ENCODE measurements at places on chromosomes 2 and 18.

DNA sequence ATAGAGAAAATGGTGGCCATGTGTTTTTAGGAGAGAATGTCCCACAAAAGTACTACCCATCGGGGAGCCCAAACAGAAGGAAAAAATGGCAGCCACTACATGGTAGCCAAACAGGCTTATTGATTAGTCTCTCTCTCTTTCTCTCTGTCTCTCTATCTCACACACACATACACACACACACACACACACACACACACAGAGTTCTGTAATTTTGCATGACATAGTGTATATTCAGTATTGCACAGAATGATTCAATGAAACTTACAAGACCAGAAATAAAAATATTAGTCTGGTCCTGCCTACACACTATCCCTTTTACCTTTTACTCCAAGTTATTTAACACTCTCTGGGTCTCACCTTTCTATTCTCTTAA lies 124.8 kb upstream of the SLC39A10 start:
- DNase-seq = no peak

DNA sequence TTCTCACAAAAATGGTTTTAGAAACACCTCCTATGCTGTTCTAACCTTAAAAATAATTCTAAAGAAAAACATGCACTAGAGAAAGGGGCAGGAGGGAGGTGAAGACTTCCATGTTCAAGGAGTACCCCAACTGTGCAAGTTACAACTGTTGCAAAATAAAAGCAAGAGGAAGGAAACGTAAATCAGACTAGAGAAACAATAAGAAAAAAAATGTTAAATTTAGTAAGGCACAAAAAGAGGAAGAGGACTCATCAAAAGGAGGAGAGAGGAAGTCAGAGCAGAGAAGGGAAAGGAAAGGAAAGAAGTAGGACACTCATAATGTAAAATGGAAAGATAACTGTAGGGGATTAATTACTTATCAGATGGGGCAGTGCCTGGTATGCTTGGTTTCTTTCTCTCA lies 34.1 kb downstream of the RAPH1 start:
- no peak for DNase-seq

- DNase-seq = peak; percentile 34
Measured at GRCh38 chr2:227853765-227854271, 17.6 kb upstream of the DAW1 start.

GRCh38 chr18:56738184-56738583 lies 87.0 kb downstream of the WDR7 start:
- no peak for DNase-seq

DNA sequence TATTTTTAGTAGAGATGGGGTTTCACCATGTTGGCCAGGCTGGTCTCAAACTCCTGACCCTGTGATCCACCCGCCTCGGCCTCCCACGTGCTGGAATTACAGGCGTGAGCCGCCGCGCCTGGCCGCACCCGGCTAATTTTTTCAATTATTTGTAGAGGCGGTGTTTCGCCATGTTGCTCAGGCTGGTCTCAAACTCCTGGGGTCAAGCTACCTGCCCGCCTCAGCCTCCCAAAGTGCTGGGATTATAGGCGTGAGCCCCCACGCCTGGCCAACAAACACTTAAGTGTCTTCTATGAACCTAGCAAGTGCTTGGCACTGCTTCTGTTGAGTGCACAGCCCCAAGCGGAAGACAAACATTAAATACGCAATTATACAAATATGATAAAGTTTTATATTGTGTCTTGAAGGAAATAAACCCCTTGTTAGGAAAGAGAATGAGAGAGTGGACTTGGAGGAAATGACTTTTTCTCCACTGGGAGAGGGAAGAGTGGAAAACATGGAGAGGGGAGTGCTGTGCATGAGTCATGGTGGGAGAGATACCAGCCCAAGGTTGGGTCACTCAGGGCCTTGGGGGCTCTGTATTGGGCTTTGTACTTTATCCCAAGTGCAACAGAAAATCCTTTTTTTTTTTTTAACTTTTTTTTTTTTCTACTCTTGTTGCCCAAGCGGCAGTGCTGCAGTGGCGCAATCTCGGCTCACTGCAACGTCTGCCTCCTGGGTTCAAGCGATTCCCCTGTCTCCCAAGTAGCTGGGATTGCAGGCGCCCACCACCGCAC lies 41.4 kb upstream of the ACTR2 start:
- DNase-seq = no peak

GRCh38 chr18:25435149-25435782 lies 83.3 kb upstream of the ZNF521 start:
- DNase-seq = no peak

DNA sequence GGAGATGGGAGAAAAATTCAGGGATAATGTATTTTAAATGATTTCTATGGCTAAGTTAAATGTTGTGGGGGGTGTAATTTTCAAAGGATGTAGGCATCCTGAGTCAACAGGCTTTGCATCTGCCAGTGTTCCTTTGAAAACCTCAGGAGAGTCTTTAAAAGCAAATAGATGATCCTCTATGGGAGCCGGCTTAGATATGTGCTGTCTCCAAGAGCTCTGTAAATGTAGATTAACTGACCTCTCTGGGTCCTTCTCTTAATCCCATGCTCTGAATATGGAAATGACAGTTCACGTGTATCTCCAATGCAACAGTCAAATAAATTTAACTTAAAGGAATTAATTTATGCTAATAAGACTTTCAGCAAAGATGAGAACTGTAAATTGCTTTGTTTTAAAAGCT lies 292.7 kb downstream of the ERBB4 start:
- DNase-seq = no peak

DNA sequence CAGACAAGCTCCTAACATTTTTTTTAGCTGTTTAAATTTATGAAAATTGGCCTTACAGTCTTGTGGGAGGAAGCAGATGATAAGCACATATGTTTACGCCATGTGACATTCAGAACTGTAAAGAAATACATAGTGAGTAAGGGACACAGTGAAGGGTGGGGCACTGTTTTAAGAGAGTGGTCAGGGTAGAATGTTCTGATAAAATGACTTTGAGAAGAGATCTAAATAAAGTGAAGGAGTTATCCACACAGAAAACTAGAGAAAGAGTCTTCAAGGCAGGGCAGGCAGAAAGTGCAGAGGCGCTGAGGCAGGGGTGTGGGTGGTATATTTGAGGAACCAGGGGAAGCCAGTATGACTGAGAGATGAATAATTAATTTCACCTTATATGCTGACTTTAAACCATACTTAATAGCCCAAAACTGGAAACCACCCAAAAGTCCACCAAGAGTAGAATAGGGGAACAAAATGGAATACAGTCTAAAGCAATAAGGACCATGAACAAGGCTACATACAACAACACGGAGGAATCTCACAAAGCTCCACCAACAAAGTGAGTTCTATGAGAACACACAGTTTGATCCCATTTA lies 8.6 kb downstream of the MREG start:
- no peak for DNase-seq

GRCh38 chr18:25726298-25726697 lies 364.1 kb downstream of the SS18 start:
- DNase-seq = no peak

DNA sequence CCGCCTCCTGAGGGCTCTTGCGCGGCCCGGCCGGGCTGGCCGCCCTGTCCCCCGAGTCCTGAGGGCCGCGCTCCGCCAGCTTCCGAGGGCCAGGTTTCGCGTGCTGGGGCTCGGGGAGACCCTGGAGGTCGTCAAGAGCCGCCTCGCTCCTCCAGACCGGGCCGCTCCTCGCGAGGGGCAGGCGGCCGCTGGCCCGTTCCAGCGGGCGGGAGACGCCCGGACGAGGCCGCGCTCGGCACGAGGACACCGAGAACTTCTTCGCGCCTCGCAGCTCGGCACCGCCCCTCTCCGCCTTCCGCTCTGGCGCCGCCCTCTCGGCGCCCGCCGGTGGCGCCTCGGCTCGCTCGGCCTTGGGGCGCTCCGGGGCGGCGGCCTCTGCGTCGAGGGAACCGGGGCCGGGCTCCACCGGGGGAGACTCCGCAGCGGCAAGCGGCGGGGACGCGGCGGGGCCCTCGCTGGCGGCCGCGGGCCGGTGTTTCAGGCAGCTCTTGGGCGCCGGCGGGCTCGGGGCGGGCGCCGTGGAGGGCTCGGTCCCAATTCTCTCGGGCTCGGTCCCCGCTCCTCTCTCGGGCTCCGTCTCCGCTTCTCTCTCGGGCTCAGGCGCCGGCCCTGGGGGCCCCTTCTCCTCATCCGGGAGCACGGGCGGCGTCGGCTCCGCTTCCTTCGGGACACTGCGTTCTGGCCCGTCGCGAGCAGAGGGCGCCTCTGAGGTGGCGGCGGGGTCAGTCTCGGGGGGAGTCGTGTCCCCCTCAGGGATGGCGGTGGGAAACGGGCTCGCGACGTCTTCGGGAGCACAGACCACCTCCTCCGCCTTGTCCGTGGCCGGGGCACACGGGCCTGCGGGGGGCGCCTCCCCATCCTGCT lies 91.6 kb upstream of the MGAT4A start:
- peak; percentile 36 for DNase-seq

- DNase-seq = no peak
Measured at GRCh38 chr2:203796248-203797010, 71.1 kb upstream of the CTLA4 start.

DNA sequence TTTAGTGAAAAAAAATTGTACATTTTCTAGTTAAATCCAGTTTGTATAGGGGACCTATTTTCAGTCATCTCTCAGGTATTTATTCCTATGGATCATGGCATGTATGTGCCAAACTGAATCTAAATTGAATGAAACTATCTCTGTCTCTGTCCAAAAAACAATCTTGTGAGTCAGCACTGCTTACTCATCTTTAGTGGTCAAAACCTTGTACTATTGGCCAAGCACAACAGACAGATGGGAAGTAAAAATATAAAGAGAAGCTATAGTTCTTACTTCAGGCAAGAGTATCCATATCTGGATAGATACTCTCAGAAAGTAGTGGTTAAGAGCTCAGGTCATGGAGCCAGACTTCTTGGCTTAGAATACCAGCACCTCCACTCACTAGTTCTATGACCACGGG lies 76.0 kb upstream of the KLHL14 start:
- no peak for DNase-seq

DNA sequence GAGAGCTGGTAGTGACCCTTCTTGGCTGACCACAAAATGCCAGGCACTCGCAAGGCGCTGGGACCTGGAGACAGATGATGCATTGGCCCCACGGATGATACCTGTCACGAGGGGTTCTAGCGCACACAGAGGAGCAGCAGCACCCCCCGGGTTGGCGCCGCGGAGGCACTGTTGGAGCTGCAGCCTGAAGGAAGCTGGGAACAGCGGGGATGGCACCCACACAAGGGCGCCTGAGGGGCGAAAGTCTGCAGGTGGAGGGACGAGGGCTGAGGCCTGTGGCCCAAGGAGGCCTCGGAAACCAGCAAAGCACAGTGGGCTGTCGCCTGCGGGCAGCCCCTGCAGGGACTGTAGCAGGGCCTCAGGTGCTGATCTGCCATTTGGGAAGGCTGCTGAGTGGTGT lies 33.6 kb downstream of the FAM228A start:
- DNase-seq = no peak

DNA sequence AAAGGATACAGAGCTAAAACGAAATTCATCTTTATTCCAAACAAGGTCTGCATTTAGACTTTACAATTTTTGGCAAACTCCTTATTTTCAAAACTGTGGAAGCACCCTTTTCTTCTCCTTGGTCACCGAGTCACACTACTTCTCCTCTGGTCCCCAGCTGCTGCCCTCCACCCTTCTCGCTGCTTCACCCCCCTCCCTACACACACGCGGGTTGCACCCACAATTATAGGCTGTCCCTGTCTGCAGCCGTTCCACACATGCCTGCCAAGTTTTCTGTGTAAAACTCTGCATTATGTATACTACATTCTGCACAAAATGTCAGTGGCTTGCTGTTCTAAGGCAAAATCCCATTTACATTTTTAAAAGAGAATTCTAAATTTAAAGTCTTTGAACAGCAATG lies 63.5 kb downstream of the PTPN2 start:
- no peak for DNase-seq

GRCh38 chr2:237552908-237553307 lies 13.5 kb upstream of the PRLH start:
- no peak for DNase-seq

- peak; percentile 52 for DNase-seq
Measured at GRCh38 chr2:177783835-177784744, 288.5 kb downstream of the PDE11A start.

GRCh38 chr18:47251289-47252120 lies at the start of gene SKOR2:
SKOR2 (minus strand) TSS chr18:47251660; CDS start chr18:47249183, 2,477 bp downstream.
- peak; percentile 4 for DNase-seq

GRCh38 chr2:15892151-15892880 lies 48.0 kb upstream of the MYCN start:
- DNase-seq = no peak

GRCh38 chr2:104213758-104214157 lies 640.2 kb upstream of the POU3F3 start:
- DNase-seq = no peak

GRCh38 chr2:64470766-64471295 lies 16.9 kb downstream of the LGALSL start:
- no peak for DNase-seq

DNA sequence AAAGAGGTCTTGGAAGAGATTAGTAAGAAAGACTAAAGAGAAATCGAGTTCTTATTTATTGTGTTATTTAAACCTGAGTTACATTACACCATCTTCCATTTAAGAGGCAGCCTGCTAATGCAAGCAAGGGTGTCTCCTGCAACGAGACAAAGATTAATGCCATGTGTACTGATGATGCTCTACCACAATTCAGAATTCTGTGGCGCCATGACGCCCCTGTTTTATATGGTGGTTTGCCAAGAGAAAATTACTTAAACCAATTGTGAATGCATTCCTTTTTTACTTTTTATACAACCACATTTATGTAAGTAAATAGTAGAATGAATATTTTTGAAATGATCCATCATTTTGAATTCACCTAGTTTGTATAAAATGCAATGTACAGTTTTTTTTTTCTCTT lies 356.1 kb upstream of the ZEB2 start:
- peak; percentile 51 for DNase-seq

DNA sequence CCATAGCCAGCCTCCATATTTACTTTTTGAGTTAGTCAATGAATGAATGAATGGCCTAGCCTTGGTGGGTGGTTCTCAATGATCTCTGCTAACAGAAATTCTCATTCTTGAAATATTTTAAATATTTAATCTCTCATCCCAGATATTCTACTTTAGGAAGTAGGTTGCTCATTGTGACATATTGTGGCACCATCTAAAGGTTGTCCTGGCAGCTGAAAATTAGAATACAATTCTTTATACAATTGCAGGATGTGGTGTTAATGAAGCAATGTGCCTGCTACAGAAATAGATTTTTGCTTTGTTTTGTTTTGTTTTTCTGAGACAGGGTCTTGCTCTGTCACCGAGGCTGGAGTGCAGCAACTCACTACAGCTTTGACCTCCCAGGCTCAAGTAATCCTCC lies 35.8 kb downstream of the SCG2 start:
- DNase-seq = no peak

- DNase-seq = no peak
Measured at GRCh38 chr2:26816893-26817292, 31.0 kb downstream of the CENPA start.

GRCh38 chr2:98172150-98172765 lies 85.3 kb downstream of the VWA3B start:
- DNase-seq = no peak

DNA sequence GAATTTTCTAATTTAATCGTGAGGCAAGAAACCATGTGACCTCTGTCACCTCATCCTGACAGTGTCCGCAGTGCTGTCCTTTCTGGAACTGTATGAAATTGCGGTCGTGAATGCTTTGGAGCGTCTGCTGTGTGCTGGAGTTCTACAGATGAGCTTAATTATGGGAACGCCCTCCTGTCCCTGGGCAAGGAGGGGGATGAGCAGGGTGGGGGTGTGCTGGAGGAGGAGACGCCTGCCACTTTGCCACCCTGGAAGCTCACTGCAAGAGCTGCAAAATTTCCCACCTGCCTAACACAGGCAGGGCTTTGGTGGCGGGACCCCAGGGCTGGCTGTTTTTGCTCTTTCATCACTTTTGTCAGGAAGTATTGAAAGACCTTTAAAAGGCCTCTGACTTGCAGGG lies 6.5 kb downstream of the LPIN1 start:
- DNase-seq = no peak

GRCh38 chr2:3121601-3122000 lies 256.0 kb downstream of the EIPR1 start:
- no peak for DNase-seq

Data from adipocyte (in vitro differentiated cells).